Activated naive CD4-positive, alpha-beta T cell treated with anti-CD3 and anti-CD28 coated beads for 36 hours (primary cell): ENCODE measurements at places on chromosomes 2 and 18. TPM values are rescaled to one million over a fixed set of nuclear protein-coding genes. Genes with fewer than 3 reads are reported as not detected.

LRRTM4 gene
- not detected for total RNA-seq

ICA1L gene
- 5.1 TPM for total RNA-seq

MEIS1 gene
- not detected for total RNA-seq

DAW1 gene
- total RNA-seq: not detected

IL37 gene
- total RNA-seq: not detected
